ENCODE measurements at places on chromosomes 6 and 20. TPM values are rescaled to one million over a fixed set of nuclear protein-coding genes. Genes with fewer than 3 reads are reported as not detected.

- no peak for DNase-seq
Observed at GRCh38 chr6:126156973-126157372, 170.6 kb downstream of the TRMT11 start.

STMND1 gene
- total RNA-seq: not detected

RAB44 gene
- total RNA-seq: not detected

DEFB124 gene
- total RNA-seq: not detected

- DNase-seq: no peak
Observed at GRCh38 chr6:168349718-168350210, 30.2 kb upstream of the DACT2 start.

- DNase-seq: no peak
Observed at GRCh38 chr6:14474816-14475215, 357.2 kb downstream of the CD83 start.

GRCh38 chr6:90488816-90489215, 98.1 kb downstream of the MAP3K7 start:
- no peak for DNase-seq

BMP5 gene
- under 0.01 TPM for total RNA-seq

DNA sequence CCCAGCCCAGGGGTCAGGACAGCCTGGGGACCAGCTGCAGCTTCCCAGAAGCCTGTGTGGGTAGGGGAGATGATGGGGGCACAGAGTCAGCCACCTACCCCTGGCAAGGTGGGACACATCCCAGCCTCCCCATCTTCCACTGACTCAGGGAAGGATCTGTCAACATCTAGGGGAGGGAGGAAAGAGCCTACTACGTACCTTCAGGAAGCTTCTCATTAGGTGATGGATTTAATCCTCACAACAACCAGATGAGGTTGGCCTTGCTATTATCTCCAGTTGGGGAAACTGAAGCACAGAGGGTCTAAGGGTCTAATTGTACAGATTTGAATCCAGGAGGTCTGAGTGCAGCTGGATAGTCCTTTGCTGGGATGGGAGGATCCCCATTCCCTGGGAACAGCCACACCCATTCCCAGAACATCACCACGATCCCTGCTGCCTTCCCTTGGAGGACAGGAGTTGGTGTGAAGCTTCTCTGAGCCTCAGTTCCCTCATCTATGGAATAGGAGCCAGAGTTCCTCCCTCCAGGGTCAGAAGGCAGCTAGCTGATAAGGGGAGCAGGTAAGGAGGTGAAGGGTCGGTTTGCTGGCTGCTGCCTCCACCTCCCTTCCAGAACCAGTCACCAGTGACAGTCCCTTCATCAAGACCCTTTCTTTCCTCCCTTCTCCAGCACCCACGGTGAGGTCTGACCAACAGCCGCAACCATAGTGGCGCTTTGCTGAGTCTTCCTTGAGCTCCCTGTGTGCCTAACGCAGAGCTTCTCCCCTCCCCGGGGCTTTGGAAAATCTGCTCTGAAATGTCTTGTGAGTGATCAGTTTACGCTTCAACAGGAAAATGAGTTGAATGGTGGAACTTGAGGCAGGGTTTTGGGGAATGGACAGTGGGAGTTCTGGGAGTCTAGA, 56.8 kb downstream of the CEBPB start:
- DNase-seq: no peak

- DNase-seq: peak; percentile 53
Observed at GRCh38 chr6:63802606-63803206, 167.1 kb downstream of the PHF3 start.

GRCh38 chr20:10509376-10509775, 74.3 kb downstream of the SLX4IP start:
- no peak for DNase-seq

- no peak for DNase-seq
Observed at GRCh38 chr20:20450521-20450920, 82.6 kb downstream of the INSM1 start.
